CD8-positive, alpha-beta memory T cell (primary cell): ENCODE measurements at places on chromosomes 7 and 10.

DNA sequence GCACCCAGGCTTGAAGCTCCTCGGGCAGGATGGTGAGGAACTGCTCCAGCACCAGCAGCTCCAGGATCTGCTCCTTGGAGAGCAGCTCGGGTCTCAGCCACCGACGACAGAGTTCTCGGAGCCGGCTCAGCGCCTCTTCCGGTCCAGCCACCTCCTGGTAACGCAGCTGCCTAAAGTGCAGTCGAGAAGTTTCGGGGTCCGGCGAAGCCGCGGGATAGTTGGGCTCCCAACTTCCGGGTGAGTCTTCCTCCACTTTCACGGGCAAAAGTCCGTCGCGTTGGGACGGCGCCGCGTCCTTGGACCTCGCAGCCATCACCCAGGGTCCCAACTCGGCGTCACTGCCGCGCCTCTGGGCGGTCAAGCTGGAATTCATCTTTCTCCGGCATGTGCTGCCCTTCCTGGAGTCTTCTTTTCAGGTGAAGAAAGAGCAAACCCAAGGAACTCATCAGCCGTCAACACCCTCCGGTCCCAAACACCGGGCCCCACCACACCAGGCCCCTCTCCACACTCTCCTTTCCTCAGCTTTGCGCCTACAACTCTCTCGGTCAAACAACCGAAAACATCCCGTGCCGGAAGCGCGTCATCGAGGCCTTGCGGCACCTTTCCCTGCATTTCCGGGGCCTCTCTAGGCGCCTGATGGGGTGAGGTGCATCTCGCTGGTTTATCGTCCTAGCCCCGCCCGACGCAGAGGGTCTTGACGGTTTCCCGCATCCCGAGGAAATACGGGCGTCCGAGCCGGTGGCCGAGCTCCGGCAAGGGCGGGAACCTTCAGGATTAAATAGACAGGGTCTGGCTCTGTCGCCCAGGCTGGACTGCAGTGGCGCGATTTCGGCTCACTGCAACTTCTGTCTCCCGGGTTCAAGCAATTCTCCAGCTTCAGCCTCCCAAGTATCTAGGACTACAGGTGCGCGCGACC is at the start of gene ZNF394:
Gene ZNF394 (minus strand): TSS at position 561 of the 916 bp plus-strand sequence. CDS start 188 bp downstream, at position 373.
- H3K4me1 ChIP-seq, result peaks cover 29% of the 10 kb centered on the region
- no peaks in the 10 kb centered on the region for H3K27me3 ChIP-seq
- H3K4me3 ChIP-seq, result peak within 1 kb of the TSS; percentile 98
- H3K36me3 ChIP-seq, result peaks cover 5% of the 10 kb centered on the region
- H3K27ac ChIP-seq, result peak within 1 kb of the TSS; percentile 99

- H3K27me3 ChIP-seq, result no peaks in the 10 kb centered on the region
- no peak overlapping the region for H3K4me3 ChIP-seq
- H3K27ac ChIP-seq, result no peak overlapping the region
- DNase-seq, result no peak
Observed at GRCh38 chr7:21327422-21328409, 100.2 kb upstream of the SP4 start.

GRCh38 chr7:145331522-145331921 is 495.7 kb upstream of the TPK1 start:
- no peak overlapping the region for H3K4me3 ChIP-seq
- H3K27ac ChIP-seq, result no peak overlapping the region
- no peaks in the 10 kb centered on the region for H3K4me1 ChIP-seq
- DNase-seq, result no peak
- no peaks in the 10 kb centered on the region for H3K27me3 ChIP-seq
- no peaks in the 10 kb centered on the region for H3K36me3 ChIP-seq

DNA sequence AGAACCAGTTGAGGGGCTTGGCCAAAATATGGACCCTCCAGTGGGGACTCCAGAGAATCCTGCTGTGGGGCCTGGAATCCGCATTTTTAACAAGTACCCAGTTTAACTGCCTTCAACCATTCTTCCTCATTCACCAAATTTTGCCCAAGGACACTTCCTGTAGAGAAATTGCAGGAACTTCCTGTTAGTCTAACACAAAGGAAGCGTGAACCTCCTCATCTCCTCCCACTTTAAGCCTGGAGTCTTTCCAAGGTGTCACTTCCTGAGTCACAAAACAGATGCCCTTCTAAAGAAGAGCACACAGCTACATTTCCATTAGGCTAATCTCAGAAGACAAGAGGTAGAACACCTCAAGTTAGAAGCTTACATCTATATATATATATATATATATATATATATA is 188.4 kb downstream of the PPP1R17 start:
- no peaks in the 10 kb centered on the region for H3K4me1 ChIP-seq
- no peak overlapping the region for H3K4me3 ChIP-seq
- no peaks in the 10 kb centered on the region for H3K36me3 ChIP-seq
- no peak for DNase-seq
- H3K27ac ChIP-seq, result no peak overlapping the region

- H3K27me3 ChIP-seq, result no peaks in the 10 kb centered on the region
- H3K27ac ChIP-seq, result no peak overlapping the region
- no peak for DNase-seq
Observed at GRCh38 chr7:32119790-32120196, 49.6 kb upstream of the PDE1C start.

DNA sequence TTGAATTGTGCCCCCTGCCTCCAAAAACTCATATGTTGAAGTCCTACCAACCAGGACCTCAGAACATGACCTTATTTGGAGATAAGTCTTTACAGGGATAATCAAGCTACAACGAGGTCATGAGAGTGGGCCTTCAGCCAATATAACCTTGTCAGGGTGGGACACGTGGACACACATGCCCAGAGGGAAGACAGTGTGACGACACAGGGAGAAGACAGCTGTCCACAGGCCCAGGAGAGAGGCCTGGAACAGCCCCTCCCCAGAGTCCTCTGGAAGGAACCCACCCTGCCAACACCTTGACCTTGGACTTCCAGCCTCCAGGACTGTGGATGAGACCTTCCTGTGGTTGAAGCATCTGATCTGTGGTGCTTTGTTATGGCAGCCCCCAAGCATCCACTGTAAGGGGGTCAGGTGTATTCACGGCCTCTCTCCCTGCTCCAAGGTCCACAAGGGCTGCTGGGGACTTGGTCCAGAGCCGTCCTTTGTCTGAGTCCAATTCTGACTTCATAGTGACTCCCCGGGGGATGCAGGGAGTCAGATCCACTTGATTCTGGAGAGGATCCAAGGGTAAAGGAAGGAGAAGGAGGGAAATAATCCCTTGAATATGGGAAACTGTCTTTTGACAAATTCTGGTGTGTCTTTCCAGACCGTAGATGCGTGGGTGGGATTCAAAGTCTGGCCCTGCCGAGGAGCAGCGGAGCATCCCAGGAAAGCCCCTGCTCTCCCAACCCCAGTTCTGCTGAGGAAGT is 7.0 kb downstream of the CALML3 start:
- no peaks in the 10 kb centered on the region for H3K27me3 ChIP-seq
- no peak overlapping the region for H3K4me3 ChIP-seq
- H3K36me3 ChIP-seq, result no peaks in the 10 kb centered on the region

DNA sequence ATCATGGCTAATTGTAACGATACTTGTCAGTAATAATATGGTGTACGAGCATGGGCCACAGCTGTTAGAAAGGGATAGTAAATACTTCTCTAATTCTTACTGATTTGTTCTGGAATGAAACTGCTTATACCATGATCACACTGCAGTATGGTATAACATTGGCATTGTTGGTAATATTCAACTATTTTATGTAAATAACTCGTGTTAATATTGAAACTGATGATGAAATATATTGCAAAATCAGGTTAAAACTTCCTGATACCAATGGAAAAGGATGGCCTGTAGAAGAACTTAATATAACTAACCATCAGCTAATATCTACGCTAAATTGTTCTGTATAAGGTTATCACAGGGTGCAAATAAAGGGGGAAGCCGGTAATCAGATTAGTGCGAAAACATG is 10.3 kb downstream of the OR2A14 start:
- no peak for DNase-seq
- no peaks in the 10 kb centered on the region for H3K36me3 ChIP-seq
- no peak overlapping the region for H3K27ac ChIP-seq
- no peaks in the 10 kb centered on the region for H3K4me1 ChIP-seq

- peaks cover 31% of the 10 kb centered on the region for H3K4me1 ChIP-seq
- H3K27me3 ChIP-seq, result no peaks in the 10 kb centered on the region
- H3K27ac ChIP-seq, result no peak overlapping the region
Observed at GRCh38 chr7:6258440-6259182, 13.8 kb downstream of the CYTH3 start.

- H3K27me3 ChIP-seq, result no peaks in the 10 kb centered on the region
- H3K4me1 ChIP-seq, result no peaks in the 10 kb centered on the region
- no peaks in the 10 kb centered on the region for H3K36me3 ChIP-seq
- peak; percentile 37 for DNase-seq
- H3K27ac ChIP-seq, result no peak overlapping the region
Observed at GRCh38 chr7:123624527-123625183, 23.0 kb downstream of the ASB15 start.

GRCh38 chr7:54969208-54969967 is 49.4 kb upstream of the EGFR start:
- H3K27ac ChIP-seq, result no peak overlapping the region
- H3K27me3 ChIP-seq, result no peaks in the 10 kb centered on the region
- DNase-seq, result no peak
- H3K4me3 ChIP-seq, result no peak overlapping the region
- no peaks in the 10 kb centered on the region for H3K4me1 ChIP-seq

- H3K27ac ChIP-seq, result no peak overlapping the region
- no peaks in the 10 kb centered on the region for H3K27me3 ChIP-seq
- H3K36me3 ChIP-seq, result no peaks in the 10 kb centered on the region
- no peaks in the 10 kb centered on the region for H3K4me1 ChIP-seq
- no peak overlapping the region for H3K4me3 ChIP-seq
- DNase-seq, result no peak
Observed at GRCh38 chr7:16726189-16726588, 27.4 kb upstream of the TSPAN13 start.

DNA sequence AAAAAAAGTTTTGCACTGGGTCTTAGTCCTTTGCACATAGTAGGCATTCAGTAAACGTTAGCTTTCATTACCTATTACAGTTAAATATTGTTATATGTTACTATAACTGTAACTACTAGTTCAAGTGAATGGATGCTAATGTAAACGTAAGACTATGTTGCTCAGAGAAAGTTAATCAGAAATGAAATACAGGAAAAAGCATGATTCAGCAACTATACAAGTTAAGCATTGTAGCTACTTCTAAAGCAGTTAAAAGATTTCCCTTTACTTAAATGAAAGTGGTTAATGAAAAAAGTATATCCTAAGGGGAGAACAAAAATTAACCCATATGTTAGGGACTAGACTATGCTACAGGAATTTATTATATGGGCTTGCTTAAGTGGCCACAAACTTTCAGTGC is 121.2 kb downstream of the SKAP2 start:
- no peaks in the 10 kb centered on the region for H3K4me1 ChIP-seq
- DNase-seq, result no peak
- H3K36me3 ChIP-seq, result no peaks in the 10 kb centered on the region
- H3K27ac ChIP-seq, result no peak overlapping the region
- H3K4me3 ChIP-seq, result no peak overlapping the region

GRCh38 chr7:7156663-7157062 is 25.7 kb upstream of the C1GALT1 start:
- no peak overlapping the region for H3K27ac ChIP-seq
- H3K36me3 ChIP-seq, result no peaks in the 10 kb centered on the region
- no peak for DNase-seq

GRCh38 chr7:100049441-100050291 is at the start of gene ZSCAN21:
Gene ZSCAN21, plus strand, starts transcription at chr7:100049774. Its CDS starts 7,233 bp downstream, at chr7:100057007.
- peak within 1 kb of the TSS; percentile 75 for H3K4me3 ChIP-seq
- peaks cover 6% of the 10 kb centered on the region for H3K4me1 ChIP-seq
- peak; percentile 82 for DNase-seq
- no peaks in the 10 kb centered on the region for H3K36me3 ChIP-seq
- H3K27me3 ChIP-seq, result no peaks in the 10 kb centered on the region
- H3K27ac ChIP-seq, result peak within 1 kb of the TSS; percentile 81

GRCh38 chr10:93813507-93814465 is 56.0 kb downstream of the LGI1 start:
- no peak overlapping the region for H3K4me3 ChIP-seq
- no peaks in the 10 kb centered on the region for H3K4me1 ChIP-seq
- H3K36me3 ChIP-seq, result no peaks in the 10 kb centered on the region
- H3K27me3 ChIP-seq, result peaks cover 5% of the 10 kb centered on the region
- no peak for DNase-seq

GRCh38 chr10:9547936-9548904 is 1469.5 kb upstream of the CELF2 start:
- H3K4me1 ChIP-seq, result no peaks in the 10 kb centered on the region
- no peak overlapping the region for H3K4me3 ChIP-seq
- no peaks in the 10 kb centered on the region for H3K27me3 ChIP-seq
- H3K27ac ChIP-seq, result no peak overlapping the region

GRCh38 chr10:43322769-43323168 is 48.7 kb upstream of the FXYD4 start:
- H3K27ac ChIP-seq, result no peak overlapping the region
- no peaks in the 10 kb centered on the region for H3K4me1 ChIP-seq
- H3K27me3 ChIP-seq, result no peaks in the 10 kb centered on the region
- no peak overlapping the region for H3K4me3 ChIP-seq

- no peaks in the 10 kb centered on the region for H3K36me3 ChIP-seq
- no peak overlapping the region for H3K27ac ChIP-seq
- no peak overlapping the region for H3K4me3 ChIP-seq
- no peak for DNase-seq
Observed at GRCh38 chr10:17386616-17387075, 67.7 kb downstream of the ST8SIA6 start.

- no peak overlapping the region for H3K27ac ChIP-seq
- H3K4me3 ChIP-seq, result no peak overlapping the region
- no peaks in the 10 kb centered on the region for H3K27me3 ChIP-seq
- DNase-seq, result no peak
Observed at GRCh38 chr10:114504769-114505579, 100.7 kb upstream of the AFAP1L2 start.

DNA sequence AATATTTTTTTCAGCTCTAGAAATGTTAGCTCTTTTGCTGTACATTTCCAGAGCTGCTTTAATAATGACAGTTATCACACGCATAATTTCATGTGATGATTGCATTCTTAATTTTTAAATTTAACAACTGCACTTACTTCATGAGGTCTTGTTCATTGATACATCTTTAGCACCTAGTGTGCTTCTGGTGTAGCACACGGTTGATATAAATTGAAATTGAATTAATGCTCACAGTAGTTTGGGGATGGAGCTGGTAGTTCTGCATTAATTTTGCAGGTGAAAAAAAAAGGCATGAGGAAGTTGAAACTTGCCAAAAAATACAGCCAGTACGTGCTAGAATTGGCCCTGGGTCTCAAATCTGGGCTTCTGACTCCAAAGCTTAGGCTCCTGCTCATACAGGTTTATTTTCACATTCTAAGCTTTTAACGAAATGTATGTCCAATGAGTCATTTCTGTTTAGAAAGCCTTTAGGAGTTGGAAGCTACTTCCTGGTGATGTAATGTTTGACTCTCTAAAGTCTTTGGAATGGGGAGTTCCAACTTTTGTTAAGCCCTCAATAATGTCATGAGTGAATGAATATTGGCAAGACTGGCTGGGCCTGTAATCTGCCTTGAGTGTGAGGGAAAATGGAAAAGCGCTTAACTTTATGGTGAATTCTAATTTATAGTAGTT is 62.5 kb downstream of the DAGLB start:
- H3K4me3 ChIP-seq, result no peak overlapping the region
- no peak for DNase-seq
- H3K27me3 ChIP-seq, result no peaks in the 10 kb centered on the region
- no peaks in the 10 kb centered on the region for H3K36me3 ChIP-seq

DNA sequence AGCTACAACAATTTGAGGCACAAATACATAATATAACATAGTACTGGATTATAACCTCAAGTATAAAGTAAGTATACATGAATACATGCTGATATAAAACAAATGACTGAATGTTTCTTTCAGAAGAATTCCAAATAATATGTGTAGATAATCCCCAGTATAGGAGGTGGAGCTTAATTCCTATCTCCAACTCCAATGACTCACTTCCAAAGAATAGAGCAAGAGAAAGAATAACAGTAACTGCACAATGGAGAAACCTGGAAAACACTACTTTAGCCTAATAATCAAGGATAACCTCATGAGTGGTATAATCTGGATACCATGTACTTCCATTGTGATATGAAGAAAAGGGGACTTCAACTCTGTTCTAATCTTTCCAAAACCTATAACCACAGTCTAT is 13.7 kb upstream of the SEMA3C start:
- H3K27ac ChIP-seq, result no peak overlapping the region
- DNase-seq, result no peak
- no peak overlapping the region for H3K4me3 ChIP-seq
- H3K36me3 ChIP-seq, result no peaks in the 10 kb centered on the region
